ENCODE measurements at places on chromosomes 12 and 14.

- DNase-seq = no peak
Observed at GRCh38 chr12:4787965-4788364, 67.8 kb downstream of the GALNT8 start.

DNA sequence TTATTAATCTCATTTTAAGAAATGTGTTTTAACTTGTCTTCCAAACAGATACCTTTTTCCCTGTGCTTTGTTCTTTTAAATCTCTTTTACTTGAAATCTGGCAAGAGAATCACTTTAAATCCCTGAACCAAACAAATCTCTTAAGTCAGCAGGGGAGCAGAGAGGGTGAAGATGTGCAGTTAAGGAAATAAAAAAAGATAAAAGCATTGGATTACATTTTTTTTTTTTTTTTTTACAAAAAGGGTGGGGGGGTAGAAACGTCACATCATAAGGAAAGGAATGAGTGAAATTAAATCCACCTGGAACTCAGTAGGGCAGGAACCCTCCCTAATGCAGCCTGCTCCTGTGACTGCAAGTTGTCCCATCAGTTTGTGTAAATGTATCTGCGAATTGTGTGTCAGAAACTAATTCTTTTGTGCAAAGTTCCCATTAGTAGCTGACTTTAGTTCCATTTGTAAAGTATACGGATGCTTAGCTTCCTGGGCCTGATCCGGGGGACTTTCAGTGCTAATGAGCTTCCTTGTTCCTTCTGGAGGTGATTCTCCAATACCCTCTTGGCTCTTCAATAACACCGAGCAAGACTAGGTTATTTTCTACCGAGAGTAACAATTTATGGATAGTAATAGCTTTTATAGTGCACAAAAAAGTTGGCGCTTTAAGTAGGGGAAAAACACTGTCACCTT lies 1.5 kb downstream of the TTC6 start:
- no peak for DNase-seq

DNA sequence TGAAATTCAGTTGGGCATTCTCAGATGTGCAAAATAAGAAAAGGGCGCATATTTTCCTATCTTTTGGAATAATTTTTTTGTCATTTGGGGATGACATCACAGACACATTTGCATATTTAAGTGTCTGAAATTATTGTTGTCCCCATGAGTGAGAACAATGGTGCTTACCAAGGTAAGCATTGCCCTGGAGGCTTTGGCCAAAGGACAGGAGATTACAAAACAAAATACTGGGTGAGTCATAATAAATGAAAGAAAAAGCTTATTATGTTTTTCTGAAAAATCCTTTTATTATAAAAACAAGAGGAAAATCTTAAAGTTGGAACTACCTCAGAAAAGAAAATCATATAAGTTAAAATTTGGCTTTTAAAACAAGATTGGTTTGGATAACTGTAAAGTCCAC lies 254.9 kb downstream of the BTG1 start:
- DNase-seq = no peak

GRCh38 chr12:113154351-113154973 lies 4.9 kb downstream of the CFAP73 start:
- no peak for DNase-seq

- no peak for DNase-seq
Observed at GRCh38 chr12:109736552-109737108, 23.0 kb downstream of the FAM222A start.

DNA sequence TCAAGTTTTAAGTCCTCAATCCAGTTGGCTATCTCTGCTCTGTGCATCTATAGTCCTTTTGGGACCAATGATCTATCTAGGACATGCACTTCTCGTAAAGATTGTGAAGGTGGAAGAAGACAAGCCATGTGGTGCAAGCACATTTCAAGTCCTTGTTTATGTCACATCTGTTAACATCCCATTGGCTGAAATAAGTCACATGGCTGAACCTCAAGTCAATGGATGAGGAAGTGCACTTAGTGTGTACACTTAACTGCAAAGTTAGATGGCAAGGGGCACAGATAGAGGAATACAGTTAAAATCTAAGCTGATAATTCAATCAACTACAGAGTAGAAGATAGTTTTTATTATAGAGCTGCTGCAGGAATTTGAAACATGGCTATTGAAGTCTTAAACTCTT lies 362.8 kb upstream of the TBX3 start:
- DNase-seq = no peak

GRCh38 chr14:94027566-94028449 lies 1.7 kb downstream of the OTUB2 start:
- DNase-seq = no peak

DNA sequence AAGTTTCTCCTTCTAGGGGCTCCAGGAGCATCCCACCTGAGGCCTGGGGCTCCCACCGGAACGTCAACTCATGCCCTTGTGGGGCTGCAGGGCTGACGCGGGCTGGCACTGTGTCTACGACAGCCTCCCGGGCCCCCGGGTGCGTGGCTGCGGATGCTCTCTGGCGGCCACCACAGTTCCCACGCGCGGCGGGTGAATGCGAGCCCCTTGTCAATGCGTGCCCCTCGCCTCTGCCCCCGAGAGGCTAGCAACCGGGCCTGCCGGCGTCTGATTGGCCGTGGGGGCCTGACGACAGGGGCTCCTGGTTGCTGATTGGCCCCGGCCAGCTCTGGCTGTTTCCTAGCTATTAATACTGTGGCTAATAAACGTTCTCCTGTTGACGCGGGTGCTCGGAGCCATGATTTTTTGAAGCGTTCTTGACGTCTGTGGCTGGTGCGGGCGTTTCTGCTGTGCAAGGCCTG lies 1.8 kb upstream of the MEG3 start:
- DNase-seq = no peak

DNA sequence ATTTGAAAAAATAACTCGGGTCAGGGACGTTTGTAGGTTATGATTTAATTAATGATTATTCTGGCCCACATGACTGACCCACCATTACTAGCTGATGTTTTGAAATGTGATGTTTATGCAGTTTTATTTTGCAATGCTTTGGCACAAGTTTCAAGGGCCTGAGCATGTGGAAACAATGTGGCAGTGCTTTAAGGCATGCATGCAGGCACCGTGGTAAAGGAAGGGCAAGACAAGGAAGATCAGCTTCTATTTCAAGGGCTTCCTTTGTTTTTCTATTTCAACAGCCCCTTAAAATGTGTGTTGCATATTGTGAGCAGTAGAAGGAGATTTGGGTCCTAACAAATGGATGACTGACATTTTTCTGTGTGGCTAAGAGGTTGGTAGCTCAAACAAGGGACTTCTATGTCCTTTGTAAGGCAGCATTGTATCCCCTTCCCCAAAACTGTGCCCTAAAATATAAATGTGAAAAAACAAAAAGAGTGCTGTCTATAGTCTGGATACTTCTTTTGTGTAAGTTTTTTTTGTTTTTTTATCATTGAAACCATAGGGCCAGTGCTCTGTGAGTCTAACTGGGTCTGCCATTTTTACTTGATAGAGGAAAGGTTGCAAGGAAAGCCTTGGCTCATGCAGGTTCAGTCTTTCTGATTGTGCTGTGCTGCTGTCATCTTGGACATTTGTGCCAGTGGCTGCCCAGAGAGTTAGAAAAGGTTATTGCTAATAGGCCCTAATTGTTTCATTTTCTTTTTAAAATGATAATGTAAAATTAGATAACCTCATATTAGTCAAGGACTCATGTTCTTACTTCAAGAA lies 103.5 kb downstream of the FGD4 start:
- no peak for DNase-seq

GRCh38 chr14:30528778-30529642 lies 29.9 kb upstream of the G2E3 start:
- no peak for DNase-seq

- peak; percentile 18 for DNase-seq
Observed at GRCh38 chr14:50362764-50363713, 33.6 kb downstream of the CDKL1 start.

GRCh38 chr12:101044512-101045059 lies 165.5 kb downstream of the SLC5A8 start:
- DNase-seq = no peak

GRCh38 chr12:77746096-77746495 lies 84.6 kb upstream of the NAV3 start:
- DNase-seq = peak; percentile 58

DNA sequence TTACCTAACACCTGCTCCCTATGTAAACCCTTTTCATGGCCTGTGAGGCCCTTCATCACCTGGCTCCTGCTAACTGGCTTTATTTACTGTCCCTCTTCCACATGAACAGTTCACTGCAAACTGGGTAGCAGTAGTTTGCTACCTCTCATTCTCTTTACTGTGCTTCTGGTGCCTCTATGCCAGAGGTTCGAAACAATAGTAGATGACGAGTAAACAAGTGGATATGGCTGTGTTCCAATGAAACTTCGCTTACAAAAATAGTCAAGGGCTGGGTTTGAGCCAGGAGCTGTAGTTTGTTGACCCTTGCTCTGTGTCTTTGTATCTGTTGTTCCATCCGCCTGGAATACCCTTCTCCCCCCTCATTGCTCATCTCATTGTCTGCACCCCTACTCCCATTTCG lies 233.6 kb upstream of the RMST start:
- DNase-seq = no peak

DNA sequence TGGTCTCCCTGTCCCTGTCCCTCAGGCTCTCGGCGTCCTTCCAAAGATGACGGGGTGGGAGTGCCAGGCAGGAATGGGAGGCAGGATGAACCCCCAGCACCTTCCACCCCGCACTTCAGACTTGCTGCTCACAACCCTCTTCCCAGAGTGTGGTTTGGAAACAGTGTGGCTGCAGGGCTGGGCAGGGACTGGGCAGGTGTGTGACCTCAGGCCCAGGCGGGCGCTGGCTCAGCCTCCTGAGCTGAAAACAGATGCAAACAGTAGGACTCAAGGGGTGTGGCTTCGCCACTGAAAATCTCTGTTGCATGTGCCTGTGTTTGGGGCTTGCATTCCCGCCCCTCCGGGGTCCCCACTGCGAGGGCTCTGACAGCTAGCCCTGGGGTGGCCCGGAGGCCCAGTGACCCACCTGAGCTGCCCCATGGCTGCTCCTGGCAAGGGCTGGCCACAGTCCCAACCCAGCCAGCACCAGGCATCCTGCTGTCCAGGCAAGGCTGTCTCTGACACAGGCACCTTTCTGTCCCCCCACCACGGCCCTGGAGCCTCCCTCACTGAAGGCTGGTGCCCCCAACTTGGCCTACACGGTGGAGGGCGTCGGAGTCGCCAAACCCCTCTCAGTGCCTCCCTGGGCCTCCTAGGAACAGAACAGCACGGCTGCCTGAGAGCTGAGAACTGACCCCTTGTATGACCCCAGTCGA lies 46.1 kb downstream of the BEGAIN start:
- DNase-seq = no peak

- no peak for DNase-seq
Observed at GRCh38 chr12:6029401-6029800, 84.3 kb upstream of the ANO2 start.

GRCh38 chr12:74349925-74350324 lies 187.7 kb upstream of the ATXN7L3B start:
- DNase-seq = no peak

DNA sequence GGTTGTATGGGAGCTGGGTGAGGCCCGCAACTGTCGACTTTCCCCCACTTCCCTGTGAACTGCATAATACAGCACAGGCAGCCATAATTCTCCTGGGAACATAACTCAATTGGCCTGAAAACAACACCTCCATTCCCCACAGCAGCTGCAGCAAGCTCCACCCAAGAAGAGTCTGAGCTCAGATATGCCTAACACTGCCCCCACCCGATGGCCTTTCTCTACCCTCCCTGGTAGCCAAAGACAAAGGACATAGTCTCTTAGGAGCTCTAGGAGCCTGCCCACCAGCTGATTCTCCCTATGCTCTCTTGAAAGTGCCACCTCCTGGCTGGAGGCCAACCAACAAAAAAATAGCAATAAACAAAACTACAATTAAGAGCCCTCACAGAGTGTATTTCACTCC lies 542.7 kb upstream of the LMO3 start:
- no peak for DNase-seq

DNA sequence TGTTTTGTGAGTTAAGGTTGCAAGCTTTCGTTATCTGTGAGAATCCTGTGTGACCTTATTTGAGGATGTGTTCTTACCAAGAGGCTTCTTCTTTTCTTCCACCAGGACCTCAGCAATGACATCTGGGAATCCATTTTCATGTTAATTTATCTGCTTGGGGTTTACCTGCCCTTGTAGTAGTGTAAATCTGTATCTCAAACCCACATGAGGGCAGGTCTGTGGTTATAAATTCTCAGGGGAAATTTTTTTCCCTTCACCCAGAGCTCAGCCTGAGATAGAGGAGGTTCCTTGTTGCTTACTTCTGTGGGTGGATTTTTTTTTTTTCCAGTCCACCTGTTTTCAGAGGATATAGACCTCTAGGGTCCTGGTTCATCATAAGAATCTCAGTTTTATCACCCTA lies 70.8 kb downstream of the AKAP6 start:
- DNase-seq = no peak

DNA sequence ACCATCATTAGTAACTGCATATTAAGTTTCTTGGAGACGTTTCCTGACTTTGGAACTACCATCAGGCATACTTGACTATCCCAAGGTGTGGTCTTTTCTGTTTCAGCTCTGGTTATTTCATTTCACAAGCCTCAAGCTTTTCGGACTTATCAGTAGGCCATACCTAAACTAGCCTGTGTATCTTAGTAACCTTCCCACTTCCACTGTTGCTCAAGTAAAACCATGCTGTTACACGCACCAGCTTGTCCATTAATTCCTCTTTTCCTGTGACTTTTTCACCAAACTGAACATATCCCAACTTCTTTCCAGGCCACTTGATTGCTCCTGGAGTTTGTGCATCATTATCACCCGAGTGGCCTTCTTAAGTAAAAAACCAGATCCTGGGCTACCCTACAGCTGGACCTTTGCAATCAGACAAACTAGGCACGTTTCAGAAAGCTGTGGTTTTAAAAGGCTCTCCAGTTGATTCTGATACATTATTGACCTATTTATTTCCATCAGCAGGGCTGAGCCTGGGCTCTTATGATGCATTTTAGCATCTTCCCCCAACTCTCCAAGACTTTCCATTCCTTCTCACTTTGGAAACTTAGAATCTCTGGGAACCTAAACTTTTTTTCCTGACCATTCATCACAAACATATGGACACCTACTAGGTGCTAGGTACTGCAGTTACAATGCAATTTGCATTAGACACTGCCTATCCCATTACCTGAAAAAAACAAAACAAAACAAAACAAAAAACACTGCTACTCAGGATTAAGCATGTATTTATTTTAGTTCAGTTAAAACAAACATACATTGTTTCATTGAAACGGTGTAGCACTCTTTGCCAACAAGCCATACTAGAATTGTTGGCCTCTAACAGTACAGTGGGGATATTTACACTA lies 14.9 kb downstream of the SLC38A2 start:
- no peak for DNase-seq

- no peak for DNase-seq
Observed at GRCh38 chr12:54038284-54038870, 5.5 kb downstream of the HOXC5 start.

GRCh38 chr12:102459314-102459713 lies 21.0 kb downstream of the IGF1 start:
- DNase-seq = no peak

- DNase-seq = no peak
Observed at GRCh38 chr12:124422570-124423523, 128.0 kb downstream of the RFLNA start.

GRCh38 chr12:3122841-3123678 lies 45.9 kb downstream of the TSPAN9 start:
- no peak for DNase-seq

- no peak for DNase-seq
Observed at GRCh38 chr14:65434216-65434850, 21.8 kb downstream of the FUT8 start.
